ENCODE measurements at places on chromosomes 13 and 19. TPM values are rescaled to one million over a fixed set of nuclear protein-coding genes. Genes with fewer than 3 reads are reported as not detected.

ATP1A3 gene
- 9.0 TPM for total RNA-seq

SIGLEC5 gene
- not detected for total RNA-seq

DNA sequence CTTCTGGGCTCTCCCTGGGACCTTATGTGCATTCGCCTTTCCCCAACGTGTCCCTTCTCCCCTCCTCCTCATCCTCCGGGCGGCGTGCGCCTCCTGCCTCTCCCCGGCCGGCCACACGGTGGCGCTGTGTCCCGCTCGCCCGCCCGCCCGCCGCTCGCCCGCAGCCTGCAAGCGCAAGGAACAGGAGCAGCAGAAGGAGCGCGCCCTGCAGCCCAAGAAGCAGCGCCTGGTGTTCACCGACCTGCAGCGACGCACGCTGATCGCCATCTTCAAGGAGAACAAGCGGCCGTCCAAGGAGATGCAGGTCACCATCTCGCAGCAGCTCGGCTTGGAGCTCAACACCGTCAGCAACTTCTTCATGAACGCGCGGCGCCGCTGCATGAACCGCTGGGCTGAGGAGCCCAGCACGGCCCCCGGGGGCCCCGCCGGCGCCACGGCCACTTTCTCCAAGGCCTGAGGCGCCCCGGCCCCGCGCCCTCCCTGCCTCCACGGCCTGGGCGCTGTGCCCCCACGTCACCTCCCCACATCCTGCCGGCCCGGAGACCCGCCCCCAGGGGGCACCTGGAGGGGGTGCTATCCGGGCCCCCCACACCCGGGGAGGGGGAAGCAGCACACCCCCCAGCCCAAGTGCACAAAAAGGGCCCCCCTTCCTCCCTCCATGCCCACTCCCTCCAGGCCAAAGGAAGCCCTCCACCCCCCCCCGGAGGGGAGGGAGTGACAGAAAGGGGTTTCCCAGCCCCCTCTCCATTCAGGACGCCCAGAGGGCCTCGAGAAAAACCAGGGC is 21.9 kb downstream of the ONECUT3 start:
- DNase-seq: no peak

- DNase-seq: peak; percentile 94
Measured at GRCh38 chr19:57888560-57889231, at the start of gene ZNF814. ZNF814 (minus strand) TSS chr19:57889037; CDS start chr19:57888802, 235 bp downstream.

- no peak for DNase-seq
Measured at GRCh38 chr13:56459286-56459685, 681.4 kb upstream of the PRR20A start.

- no peak for DNase-seq
Measured at GRCh38 chr13:81375709-81376108, 1034.8 kb upstream of the SPRY2 start.

- DNase-seq: no peak
Measured at GRCh38 chr13:43545317-43545874, 241.4 kb downstream of the ENOX1 start.

DNA sequence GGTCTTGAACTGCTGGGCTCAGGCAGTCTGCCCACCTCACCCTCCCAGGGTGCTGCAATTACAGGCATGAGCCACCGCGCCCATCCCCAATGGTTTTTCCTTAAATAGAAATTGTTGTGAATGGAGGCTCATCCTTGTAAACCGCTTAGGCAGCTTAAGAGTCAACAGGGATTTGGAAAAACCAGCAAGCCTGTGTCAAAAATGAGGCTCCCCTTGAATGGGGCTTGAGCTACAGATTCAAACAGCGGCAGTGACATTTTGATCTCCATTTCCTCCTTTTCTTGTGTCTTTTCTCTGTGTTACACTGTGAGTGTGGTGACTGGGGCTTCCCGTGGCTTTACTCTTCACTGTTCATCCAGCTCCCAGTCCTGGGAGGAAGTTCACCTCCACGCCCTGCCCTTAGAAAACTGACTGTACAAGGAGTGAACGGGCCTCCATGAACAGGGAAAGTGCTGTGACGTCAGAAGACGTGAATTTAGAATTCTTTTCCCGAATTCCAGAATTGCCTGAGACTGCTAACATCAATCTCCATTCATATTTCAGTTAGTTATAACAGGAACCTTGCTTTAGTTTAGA is 15.3 kb upstream of the RAB8A start:
- DNase-seq: no peak

DNA sequence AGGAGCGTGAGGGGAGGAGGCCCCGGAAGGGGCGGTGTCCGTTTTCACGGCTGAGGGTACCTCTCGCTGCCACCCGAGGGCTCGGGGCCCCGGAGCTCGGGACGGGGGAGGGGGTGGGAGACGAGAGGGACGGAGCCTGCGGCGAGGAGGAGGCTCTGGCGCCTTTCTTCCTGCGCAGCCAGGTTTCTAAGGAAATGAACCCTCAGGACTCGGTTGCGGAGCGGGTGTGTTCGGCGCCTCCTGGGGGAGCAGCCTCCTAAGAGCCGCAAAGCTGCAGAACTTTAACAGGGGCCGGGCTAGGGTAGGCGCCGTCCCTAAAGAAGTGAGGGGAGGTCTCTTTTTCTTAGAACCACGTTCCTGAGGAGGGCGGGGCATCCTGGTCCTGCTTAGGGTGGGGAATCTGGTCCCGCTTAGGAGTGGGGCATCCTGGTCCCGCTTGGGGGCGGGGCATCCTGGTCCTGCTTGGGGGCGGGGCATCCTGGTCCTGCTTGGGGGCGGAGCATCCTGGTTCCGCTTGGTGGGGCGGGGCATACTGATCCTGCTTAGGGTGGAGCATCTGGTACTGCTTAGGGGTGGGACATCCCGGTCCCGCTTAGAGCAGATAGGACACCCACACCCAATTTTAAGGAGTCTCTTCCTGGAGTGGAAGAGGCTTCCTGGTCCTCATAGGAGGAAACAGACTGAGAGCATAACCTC is 6.2 kb downstream of the SYT5 start:
- peak; percentile 88 for DNase-seq

- DNase-seq: no peak
Measured at GRCh38 chr19:19407633-19407930, 2.1 kb downstream of the GATAD2A start.

DNA sequence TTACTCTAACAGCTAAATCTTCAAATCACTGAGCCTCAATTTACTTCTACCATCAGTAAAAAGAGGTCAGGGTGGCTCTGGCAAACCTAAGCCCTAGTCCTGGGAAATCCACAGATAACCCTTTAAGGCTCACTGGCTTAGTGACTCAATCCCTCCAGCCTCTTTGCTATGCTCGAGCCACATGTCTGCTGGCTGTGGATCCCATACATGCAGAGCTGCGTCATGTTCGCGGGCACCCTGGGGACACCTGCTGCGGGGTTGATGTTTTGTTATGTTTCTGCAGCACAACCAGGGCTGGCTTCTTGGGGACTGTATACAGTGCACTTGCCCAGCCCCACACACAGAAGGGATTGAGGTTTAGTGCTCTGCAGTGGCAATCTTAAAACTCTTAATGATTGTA is 41.6 kb upstream of the C13orf42 start:
- peak; percentile 19 for DNase-seq

FARP1 gene
- total RNA-seq: 177 TPM

- DNase-seq: no peak
Measured at GRCh38 chr19:54209058-54209810, 8.6 kb downstream of the RPS9 start.

SMIM44 gene
- total RNA-seq: not detected

SACS gene
- total RNA-seq: 35.9 TPM

DNM2 gene
- total RNA-seq: 143 TPM

GRCh38 chr13:84096216-84096615 is 213.9 kb upstream of the SLITRK1 start:
- DNase-seq: no peak

- no peak for DNase-seq
Measured at GRCh38 chr13:40161931-40162330, 504.5 kb downstream of the FOXO1 start.

DNA sequence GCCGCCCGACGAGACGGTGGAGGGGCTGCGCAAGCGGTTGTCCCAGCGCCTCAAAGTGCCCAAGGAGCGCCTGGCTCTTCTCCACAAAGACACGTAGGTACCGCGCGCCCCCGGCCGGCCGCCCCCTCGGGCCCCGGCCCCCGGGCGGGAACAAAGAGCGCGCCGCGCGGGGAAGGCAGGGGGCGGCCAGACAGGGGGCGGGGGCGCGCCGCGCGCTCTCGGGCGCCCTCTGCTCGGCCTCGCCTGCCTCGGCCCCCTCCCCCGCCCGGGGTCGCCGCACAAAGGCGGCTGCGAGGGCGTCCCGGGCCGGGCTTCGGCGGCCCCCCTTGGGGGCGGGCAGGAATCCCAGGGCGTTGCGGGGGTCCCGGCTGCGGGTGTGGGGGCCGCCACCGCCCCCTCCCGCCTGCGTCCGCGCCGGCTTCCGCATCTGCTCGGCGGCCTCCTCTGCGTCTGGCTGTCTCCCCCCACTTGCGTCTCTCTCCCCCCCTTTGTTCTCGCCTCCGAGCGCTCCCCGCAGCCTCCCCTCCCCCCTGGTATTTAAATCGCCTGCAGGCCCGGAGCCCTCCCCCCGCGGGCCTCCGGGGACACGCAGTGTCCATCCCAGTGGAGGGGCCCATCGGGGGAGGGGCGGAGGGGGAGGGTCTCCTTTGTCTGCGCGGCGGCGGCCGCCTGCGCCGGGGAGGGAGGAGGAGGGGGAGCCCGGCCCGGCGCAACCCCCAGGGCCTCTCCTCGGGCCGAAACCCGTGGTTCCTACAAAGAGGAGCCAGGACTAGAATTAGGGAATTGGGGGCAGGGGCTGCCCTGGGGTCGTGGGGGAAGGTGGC is 2.3 kb downstream of the MIDN start:
- peak; percentile 86 for DNase-seq

RUBCNL gene
- 110 TPM for total RNA-seq

REEP6 gene
- 4.7 TPM for total RNA-seq

GRCh38 chr13:99062593-99062992 is 84.7 kb upstream of the DOCK9 start:
- peak; percentile 87 for DNase-seq

NDUFA7 gene
- total RNA-seq: 70.2 TPM

- no peak for DNase-seq
Measured at GRCh38 chr13:99666146-99666805, 165.0 kb downstream of the TM9SF2 start.

NRTN gene
- 3.9 TPM for total RNA-seq

GRCh38 chr19:49682274-49682673 is 5.2 kb downstream of the PRMT1 start:
- no peak for DNase-seq

Data from A673 (cell line).